ENCODE measurements at places on chromosomes 12 and 14. TPM values are rescaled to one million over a fixed set of nuclear protein-coding genes. Genes with fewer than 3 reads are reported as not detected.

- no peaks in the 10 kb centered on the region for H3K36me3 ChIP-seq
- DNase-seq: no peak
These were observed 310 bp downstream of the BICDL1 start for GRCh38 chr12:119989361-119989730.

GRCh38 chr14:104794631-104794992 lies 936 bp downstream of the AKT1 start:
- no peak for DNase-seq
- no peaks in the 10 kb centered on the region for H3K36me3 ChIP-seq

GRCh38 chr12:64681200-64682052 lies 71.1 kb downstream of the RASSF3 start:
- no peaks in the 10 kb centered on the region for H3K36me3 ChIP-seq
- peak overlapping the region; percentile 46 for H3K27ac ChIP-seq
- H3K27me3 ChIP-seq: no peaks in the 10 kb centered on the region
- no peak for DNase-seq
- no peak overlapping the region for H3K4me3 ChIP-seq
- no peaks in the 10 kb centered on the region for H3K4me1 ChIP-seq

The LRRIQ1 gene
- total RNA-seq: 0.16 TPM

The LPAR5 gene
- 0.98 TPM for total RNA-seq

DNA sequence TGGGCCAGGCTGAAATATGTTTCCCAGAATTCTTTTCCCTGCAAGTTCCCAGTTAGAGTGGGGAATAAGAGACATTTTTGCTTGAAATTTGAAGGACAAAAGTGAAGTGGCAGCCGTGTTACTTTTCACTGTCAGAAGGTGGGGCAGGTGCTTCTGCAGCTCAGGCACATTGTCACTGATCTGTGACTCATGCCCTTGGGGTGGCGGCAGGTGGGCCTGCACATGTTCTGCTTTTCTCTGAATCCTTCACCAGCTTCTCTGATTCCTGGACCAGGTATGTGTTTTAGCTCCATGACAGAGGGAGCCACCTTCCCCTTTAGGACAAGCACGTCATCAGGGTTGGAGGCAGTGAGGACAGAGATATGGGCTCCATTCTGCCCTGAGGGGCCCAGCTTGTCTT lies 11.7 kb upstream of the KCNA5 start:
- no peaks in the 10 kb centered on the region for H3K27me3 ChIP-seq
- no peak for DNase-seq
- no peak overlapping the region for H3K4me3 ChIP-seq
- H3K4me1 ChIP-seq: no peaks in the 10 kb centered on the region
- no peak overlapping the region for H3K27ac ChIP-seq
- no peaks in the 10 kb centered on the region for H3K36me3 ChIP-seq

DNA sequence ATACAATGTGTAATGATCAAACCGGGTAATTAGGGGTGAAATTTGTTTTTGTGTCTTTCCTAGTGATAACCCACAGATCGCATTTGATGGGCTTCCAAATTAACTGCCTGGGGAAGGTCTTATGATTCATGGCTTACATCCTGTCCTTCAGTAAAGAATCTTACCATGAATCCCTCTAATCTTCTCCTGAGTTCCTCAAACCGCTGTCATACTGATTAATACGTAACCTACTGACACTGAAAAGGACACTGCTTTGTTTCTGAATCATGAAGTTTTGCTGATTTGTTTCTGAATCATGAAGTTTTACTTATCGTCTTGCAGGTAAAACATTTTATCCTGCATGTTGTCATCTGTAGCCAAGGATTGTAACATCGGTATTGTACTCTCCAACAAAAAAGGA lies 52.0 kb upstream of the CRY1 start:
- H3K36me3 ChIP-seq: no peaks in the 10 kb centered on the region
- no peaks in the 10 kb centered on the region for H3K27me3 ChIP-seq
- H3K27ac ChIP-seq: no peak overlapping the region
- no peak for DNase-seq
- H3K4me3 ChIP-seq: no peak overlapping the region

- H3K4me1 ChIP-seq: no peaks in the 10 kb centered on the region
- H3K36me3 ChIP-seq: peaks cover 10% of the 10 kb centered on the region
- no peak for DNase-seq
- no peak overlapping the region for H3K4me3 ChIP-seq
- no peaks in the 10 kb centered on the region for H3K27me3 ChIP-seq
- H3K27ac ChIP-seq: no peak overlapping the region
These were observed 80.4 kb downstream of the FOXN4 start for GRCh38 chr12:109228664-109229063.

GRCh38 chr14:69191340-69192111 lies at the start of gene EXD2:
Gene EXD2 (plus strand): TSS chr14:69191498. CDS start chr14:69209471, 17,973 bp downstream.
- peak within 1 kb of the TSS; percentile 87 for H3K4me3 ChIP-seq
- DNase-seq: peak; percentile 84
- H3K4me1 ChIP-seq: no peaks in the 10 kb centered on the region
- no peaks in the 10 kb centered on the region for H3K36me3 ChIP-seq
- H3K27ac ChIP-seq: peak within 1 kb of the TSS; percentile 90

The TBC1D30 gene
- 3.2 TPM for total RNA-seq

- no peaks in the 10 kb centered on the region for H3K36me3 ChIP-seq
- no peak overlapping the region for H3K4me3 ChIP-seq
- no peaks in the 10 kb centered on the region for H3K4me1 ChIP-seq
- H3K27ac ChIP-seq: peak overlapping the region; percentile 62
- no peaks in the 10 kb centered on the region for H3K27me3 ChIP-seq
These were observed 7.6 kb downstream of the ISCA2 start for GRCh38 chr14:74501135-74501614.

- no peak overlapping the region for H3K27ac ChIP-seq
- H3K4me3 ChIP-seq: no peak overlapping the region
- H3K27me3 ChIP-seq: peaks cover 12% of the 10 kb centered on the region
- H3K36me3 ChIP-seq: no peaks in the 10 kb centered on the region
- no peak for DNase-seq
These were observed 1349.1 kb downstream of the TMEM121 start for GRCh38 chr14:106875503-106875902.

The GTF2H3 gene
- 23.3 TPM for total RNA-seq

GRCh38 chr14:21556378-21557083 lies 23.3 kb downstream of the OR10G3 start:
- no peaks in the 10 kb centered on the region for H3K4me1 ChIP-seq
- no peaks in the 10 kb centered on the region for H3K36me3 ChIP-seq
- H3K27me3 ChIP-seq: no peaks in the 10 kb centered on the region
- H3K4me3 ChIP-seq: no peak overlapping the region
- H3K27ac ChIP-seq: peak overlapping the region; percentile 83

DNA sequence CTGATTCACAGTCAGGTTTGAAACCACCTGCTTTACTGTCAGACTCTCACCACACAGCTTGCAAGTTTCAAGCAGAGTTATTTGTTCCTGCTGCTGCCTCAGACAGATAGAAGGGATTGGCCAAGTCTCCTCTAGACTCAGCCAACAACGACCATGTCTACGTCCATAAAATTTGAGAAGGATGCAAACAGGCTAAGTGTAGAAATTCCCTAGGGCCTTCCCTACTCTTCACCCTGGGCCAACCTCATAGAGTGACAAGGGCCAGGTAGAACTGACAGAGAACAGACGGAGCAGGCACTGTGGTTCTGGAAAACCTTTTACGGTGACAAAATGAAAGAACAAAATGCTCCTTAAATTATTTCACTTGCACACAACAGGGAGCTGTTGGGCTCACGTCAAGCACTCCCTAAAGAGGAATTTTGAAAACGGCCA lies 39.5 kb downstream of the CLIP1 start:
- H3K27ac ChIP-seq: no peak overlapping the region
- H3K36me3 ChIP-seq: no peaks in the 10 kb centered on the region
- no peaks in the 10 kb centered on the region for H3K27me3 ChIP-seq
- no peak overlapping the region for H3K4me3 ChIP-seq
- no peak for DNase-seq
- H3K4me1 ChIP-seq: no peaks in the 10 kb centered on the region

GRCh38 chr12:29537298-29537697 lies 39.8 kb upstream of the OVCH1 start:
- H3K27me3 ChIP-seq: no peaks in the 10 kb centered on the region
- H3K4me1 ChIP-seq: no peaks in the 10 kb centered on the region
- H3K4me3 ChIP-seq: no peak overlapping the region
- DNase-seq: no peak
- no peak overlapping the region for H3K27ac ChIP-seq

The ESRRB gene
- 0.16 TPM for total RNA-seq

DNA sequence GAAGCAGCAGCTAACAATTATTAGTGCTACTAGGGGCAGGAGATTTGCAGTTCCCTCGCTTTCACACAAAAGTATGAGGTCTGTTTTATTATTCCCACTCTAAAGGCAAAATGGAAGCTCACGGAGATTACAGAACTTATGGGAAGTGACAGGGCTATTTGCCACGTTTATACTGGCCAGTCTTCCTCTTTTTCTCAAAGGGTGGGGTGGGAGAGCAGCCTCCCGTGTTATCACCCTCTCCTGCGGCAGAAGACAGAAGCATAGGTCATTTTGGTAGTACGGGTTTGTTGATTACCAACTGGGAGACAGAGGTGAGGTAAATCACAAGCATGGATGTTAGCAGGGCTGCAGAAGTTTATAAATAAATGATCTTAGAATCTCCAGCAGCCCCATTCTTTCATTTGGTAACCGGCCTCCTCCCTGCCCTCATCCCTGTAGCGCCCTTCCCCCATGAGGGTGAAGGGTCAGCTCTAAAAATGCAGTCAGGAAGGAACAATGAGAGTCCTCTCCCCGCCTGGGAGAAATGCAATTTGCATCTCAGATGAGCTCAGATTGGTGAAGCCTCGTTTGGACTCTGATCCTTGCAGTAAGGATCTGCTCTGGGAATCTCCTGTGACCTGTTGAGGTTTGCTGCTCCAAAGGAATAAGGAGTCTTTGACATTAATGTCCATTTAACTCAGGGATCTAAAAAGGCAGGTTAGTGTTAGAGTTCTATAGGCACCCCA lies 44.7 kb upstream of the SINHCAF start:
- no peak for DNase-seq
- no peaks in the 10 kb centered on the region for H3K36me3 ChIP-seq
- H3K4me3 ChIP-seq: peak overlapping the region; percentile 62

DNA sequence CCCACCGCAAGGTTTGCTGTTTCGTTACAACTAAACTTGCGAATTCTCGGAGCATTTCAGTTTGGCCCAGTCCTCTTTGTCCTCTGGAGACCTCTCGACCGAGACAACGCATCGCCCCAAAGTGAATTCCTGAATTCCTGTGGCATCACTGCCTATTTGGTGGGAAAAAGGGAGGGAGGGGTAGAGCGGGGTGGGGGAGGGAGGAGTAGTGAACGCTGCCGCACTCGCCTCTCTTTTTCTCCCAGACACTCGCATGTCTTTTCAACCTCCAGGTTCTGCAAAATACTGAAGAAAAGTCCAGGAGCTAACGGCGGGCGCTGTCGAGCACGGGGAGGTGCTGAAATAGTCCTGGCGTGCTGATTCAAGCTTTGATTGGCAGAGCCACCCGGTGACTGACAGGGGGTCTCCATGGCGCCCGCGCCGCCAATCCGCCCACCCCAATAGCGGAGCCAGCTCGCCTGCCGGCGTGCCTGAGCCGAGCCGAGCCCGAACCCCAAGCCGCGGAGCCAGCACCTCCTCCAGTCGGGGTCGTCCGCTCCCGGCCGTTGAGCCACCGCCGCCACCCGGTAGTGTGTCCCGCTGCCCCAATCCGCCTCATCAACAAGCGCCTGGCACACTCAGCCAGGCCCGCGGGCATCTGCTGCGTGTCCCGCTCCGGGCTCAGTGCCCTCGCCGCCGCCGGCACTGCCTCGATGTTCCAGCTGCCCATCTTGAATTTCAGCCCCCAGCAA lies at the start of gene SIX6:
SIX6 (plus strand) TSS at position 440 of the 731 bp plus-strand sequence; CDS start at position 693, 253 bp downstream.
- DNase-seq: no peak
- H3K36me3 ChIP-seq: no peaks in the 10 kb centered on the region
- H3K27me3 ChIP-seq: peaks cover 98% of the 10 kb centered on the region
- no peak within 1 kb of the TSS for H3K27ac ChIP-seq

The PLEKHD1 gene
- 2.3 TPM for total RNA-seq

- peak overlapping the region; percentile 88 for H3K27ac ChIP-seq
- H3K4me1 ChIP-seq: peaks cover 9% of the 10 kb centered on the region
- no peaks in the 10 kb centered on the region for H3K27me3 ChIP-seq
These were observed 33.5 kb downstream of the DAD1 start for GRCh38 chr14:22555384-22556011.

- no peak overlapping the region for H3K27ac ChIP-seq
- H3K4me3 ChIP-seq: no peak overlapping the region
- no peak for DNase-seq
- H3K4me1 ChIP-seq: no peaks in the 10 kb centered on the region
- H3K36me3 ChIP-seq: no peaks in the 10 kb centered on the region
These were observed 248.3 kb upstream of the LRIG3 start for GRCh38 chr12:59168647-59169046.

- DNase-seq: no peak
- H3K27ac ChIP-seq: no peak overlapping the region
- no peak overlapping the region for H3K4me3 ChIP-seq
- H3K36me3 ChIP-seq: no peaks in the 10 kb centered on the region
These were observed 17.6 kb downstream of the CLEC14A start for GRCh38 chr14:38238332-38238731.

DNA sequence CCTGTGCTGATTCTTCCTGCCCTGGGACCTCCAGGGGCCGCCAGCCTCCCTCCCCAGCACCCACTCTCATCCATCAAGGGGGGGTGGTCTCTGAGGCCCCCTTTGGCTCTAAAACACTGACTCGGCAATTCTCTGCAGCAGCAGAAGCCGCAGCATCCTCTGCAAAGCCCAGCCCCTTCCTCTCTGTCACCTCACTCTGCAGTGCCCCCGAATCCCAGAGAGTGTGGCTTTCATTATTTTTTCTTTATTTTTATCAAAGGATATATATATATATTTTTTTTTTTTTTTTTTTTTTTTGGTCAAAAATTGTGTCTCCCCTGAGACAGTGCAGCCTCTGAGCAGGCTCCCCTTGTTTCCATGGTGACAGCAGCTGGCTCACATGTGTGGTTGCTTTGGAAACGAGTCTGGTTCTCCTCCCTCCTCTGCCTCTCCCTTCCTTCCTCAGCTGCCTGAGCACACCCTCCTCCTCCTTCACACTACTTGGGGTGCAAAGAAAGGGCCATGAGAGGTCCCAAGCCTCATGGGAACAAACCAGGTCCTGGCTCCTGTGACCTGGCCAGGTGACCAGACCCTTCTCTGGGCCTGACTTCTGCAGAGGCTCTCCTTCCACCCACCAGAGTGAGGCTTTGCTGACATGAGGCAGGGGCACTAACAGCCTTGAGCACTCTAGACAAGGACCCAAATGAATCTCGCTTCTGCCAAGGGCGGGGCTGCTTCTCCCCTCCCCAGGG lies 100.5 kb downstream of the LRRC74A start:
- no peaks in the 10 kb centered on the region for H3K27me3 ChIP-seq
- H3K36me3 ChIP-seq: no peaks in the 10 kb centered on the region
- H3K4me1 ChIP-seq: no peaks in the 10 kb centered on the region
- peak overlapping the region; percentile 12 for H3K27ac ChIP-seq
- no peak for DNase-seq
- H3K4me3 ChIP-seq: no peak overlapping the region

- no peaks in the 10 kb centered on the region for H3K4me1 ChIP-seq
- no peaks in the 10 kb centered on the region for H3K36me3 ChIP-seq
- no peak overlapping the region for H3K4me3 ChIP-seq
- no peak for DNase-seq
These were observed 530.2 kb downstream of the RPS29 start for GRCh38 chr14:49056021-49056420.

DNA sequence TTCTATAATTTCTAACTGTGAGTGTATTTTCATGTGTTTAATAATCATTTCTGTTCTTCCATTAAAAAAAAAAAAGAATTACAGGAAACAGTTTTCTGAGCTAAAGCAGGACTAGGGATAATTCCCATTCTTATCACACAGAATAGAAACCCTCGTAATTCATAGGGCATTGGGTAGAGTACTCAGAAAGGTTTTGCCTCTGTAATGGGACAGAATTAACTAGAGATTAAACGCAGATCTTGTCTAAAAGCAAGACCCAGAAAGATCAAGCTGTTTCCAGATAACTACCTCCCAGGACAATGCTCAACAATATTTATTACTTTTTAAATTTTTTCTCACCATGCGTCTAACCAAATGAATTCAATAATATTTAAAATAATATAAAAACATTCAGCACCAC lies 10.2 kb downstream of the GSKIP start:
- H3K27ac ChIP-seq: no peak overlapping the region
- H3K27me3 ChIP-seq: no peaks in the 10 kb centered on the region
- DNase-seq: no peak
- H3K4me3 ChIP-seq: no peak overlapping the region

Measured in breast epithelium (tissue), 4 donors.